Psoas muscle (tissue), 8 donors: ENCODE measurements at places on chromosomes 7 and 10. TPM values are rescaled to one million over a fixed set of nuclear protein-coding genes. Genes with fewer than 3 reads are reported as not detected.

Gene SNCG
- total RNA-seq: 5.8 TPM

Gene MYOZ1
- 1,711 TPM for total RNA-seq

- no peak for DNase-seq
These were observed 80.0 kb upstream of the PCDH15 start for GRCh38 chr10:54880996-54881395.

GRCh38 chr10:59678884-59679301, 30.8 kb downstream of the SLC16A9 start:
- DNase-seq: no peak

Gene SLC37A3
- 9.1 TPM for total RNA-seq

- DNase-seq: no peak
These were observed 47.0 kb downstream of the PTN start for GRCh38 chr7:137296576-137296975.
